ENCODE measurements at places on chromosomes 7 and 10.

DNA sequence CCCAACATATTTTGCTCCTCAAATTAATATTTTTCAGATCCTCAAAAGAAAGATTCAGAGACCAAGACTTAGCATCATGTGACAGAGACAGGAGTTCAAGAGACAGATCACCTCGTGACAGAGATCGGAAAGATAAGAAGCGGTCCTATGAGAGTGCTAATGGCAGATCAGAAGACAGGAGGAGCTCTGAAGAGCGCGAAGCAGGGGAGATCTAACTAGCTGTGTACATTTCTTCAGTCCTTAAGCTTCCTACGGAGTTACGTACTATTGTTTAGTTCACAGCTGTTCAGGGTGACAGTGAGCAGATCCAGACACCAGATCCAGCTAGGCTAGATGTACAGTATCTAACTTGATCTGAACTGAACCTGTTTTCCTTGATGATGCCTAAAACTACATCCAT, 61.3 kb downstream of the KLRG2 start:
- no peak for DNase-seq

GRCh38 chr10:87931836-87932230, 68.4 kb downstream of the PTEN start:
- no peak for DNase-seq

DNA sequence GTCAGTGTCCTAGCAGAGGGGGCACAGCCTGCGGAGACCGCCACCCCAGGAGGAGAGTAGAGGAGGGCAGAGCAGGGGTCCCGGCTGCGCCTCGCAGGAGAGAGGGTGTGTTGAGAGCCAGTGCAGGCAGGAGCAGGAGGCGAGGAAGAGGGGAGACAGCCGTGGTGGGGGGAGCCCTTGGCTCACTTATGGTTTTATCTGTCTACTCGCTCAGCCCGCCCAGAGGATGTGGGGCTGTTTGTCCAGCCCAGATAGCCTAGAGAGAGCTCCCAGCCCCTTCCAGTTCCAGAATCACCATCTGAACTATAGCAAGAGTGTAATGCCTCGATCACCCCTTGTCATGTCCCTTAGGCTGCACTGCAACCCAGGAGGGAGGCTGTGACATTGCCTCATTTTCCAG, 26.6 kb downstream of the SLC29A3 start:
- DNase-seq: no peak

GRCh38 chr7:105205592-105206237, 183.0 kb downstream of the SRPK2 start:
- DNase-seq: no peak

DNA sequence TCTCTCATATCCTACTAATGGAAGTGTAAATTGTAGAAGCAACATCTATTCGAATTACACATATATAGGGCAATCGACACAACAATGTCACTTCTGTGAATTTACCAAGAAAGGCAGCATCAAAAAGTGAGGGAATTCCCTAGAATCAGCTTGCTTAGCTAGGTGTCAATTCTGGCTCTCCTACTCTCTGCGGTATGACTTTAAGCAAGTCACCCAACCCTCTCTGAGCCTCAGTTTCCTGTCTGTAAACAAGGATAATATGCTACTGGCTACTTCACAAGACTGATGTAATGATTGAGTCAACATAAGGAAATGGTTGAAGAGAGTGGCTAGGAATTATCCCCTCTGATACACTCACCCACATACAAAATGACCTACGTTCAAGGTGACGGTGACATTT, 19.4 kb downstream of the CCDC6 start:
- DNase-seq: no peak

DNA sequence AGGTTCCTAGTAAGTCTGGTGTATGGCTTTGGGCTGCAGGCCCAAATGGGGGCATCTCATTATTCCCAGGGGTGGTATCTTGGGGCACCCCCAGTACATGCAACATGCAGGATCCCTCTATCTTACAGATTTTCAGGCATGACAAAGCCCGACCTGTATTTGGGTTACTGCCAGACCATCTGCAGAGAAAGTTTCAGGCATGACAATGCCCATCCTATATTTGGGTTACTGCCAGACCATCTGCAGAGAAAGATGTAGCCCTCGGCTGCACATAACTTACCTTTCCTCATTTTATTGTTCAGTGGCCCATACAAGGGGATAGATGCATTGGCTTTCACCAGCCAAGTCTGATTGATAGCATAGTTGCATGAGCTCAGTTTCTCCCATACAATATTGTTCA, 112.2 kb upstream of the RAB18 start:
- DNase-seq: no peak

- DNase-seq: no peak
Measured at GRCh38 chr10:108166401-108166800, 1001.9 kb upstream of the SORCS1 start.

- DNase-seq: no peak
Measured at GRCh38 chr10:13526948-13527863, 1.6 kb downstream of the BEND7 start.

DNA sequence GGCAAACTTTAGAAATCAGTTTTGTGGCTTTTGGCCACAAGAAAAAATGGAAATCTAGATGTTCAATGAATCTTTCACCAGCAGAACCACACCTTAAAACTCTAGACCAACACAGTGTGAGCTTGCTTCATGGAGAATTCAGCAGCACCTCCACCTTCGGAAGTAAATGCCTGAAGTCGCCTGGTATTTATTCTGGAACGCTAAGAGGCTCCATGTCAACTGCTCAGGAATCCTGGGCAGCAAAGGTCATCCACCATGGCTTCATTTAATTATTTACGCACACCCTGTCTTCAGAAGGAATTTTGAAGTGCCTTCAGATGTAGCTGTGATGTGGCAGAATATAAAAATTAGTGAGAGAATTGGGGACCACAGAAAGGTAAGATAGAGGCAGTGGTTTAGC, 167.7 kb downstream of the GFRA1 start:
- no peak for DNase-seq

GRCh38 chr7:46468753-46469356, 547.8 kb upstream of the IGFBP3 start:
- no peak for DNase-seq

GRCh38 chr7:133613250-133613790, 360.4 kb downstream of the EXOC4 start:
- no peak for DNase-seq

DNA sequence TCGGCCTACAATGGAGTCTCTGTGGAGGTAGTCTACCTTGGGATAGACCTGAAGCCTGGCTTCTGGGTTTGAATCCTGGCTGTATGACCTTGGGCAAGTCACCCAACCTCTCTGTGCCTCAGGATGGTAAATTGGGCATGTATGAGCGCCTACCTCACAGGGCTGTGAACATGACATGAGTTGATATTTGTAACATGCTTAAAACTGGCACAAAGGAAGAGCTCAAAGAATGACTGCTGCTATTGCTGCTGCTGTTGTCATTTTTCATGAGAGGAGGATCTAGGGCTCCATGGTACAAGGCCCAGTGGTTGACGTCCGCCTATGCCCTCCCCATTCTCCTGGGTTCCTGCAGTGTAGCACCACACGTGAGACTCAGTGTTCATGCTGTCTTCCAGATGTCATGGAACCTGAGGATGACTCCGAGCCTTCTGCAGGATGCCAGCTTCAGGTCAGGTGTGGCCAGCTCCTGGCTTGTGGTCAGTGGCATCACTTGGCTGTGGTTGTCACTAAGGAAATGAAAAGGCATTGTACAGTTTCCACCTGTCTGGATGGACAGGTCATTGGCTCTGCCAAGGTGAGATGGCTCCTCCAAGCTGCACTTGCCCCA, 95.0 kb downstream of the WDFY4 start:
- DNase-seq: no peak
